ENCODE measurements at places on chromosomes 2 and 18.

DNA sequence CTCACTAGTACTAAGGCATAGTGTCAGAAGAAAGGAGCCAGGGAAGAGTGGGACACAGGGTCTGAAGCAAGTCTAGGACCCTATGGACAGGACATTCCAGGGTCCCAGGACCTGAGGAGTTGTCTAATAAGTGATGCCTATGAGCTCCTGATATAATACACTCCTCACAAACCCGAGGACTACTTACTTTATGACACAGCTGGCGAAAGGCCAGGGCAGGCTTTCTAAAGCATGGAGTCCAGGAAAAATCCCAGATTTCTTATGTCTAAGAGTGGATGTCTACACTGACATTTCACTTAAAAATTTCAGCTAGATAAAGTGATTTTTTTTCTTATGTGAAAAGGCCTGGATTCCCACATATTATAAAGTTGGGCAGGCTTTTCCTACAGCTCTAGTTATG is 502.2 kb upstream of the SETBP1 start:
- DNase-seq: no peak

GRCh38 chr2:69100220-69100723 is 87.3 kb downstream of the ANTXR1 start:
- no peak for DNase-seq

DNA sequence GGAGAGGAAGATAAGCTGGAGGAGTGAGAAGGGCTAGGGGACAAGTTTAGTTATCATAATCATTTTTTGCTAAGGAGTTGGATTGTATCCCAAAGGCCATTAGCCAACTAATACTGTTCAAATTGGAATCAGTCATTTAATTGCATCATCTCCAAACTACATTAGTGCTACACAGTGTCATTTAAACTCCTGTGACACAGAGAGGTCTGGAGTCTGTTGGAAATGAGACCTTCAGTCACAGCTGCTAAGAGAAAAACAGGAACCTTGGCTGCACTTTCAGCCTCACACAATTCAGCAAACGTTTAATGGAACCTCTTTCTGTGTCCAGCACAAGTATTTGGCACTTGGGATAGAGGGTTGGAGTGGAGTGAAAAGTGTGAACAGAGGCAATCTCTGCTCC is 175.5 kb upstream of the MGAT5 start:
- DNase-seq: peak; percentile 43

GRCh38 chr2:170925923-170926322 is 3.1 kb upstream of the GORASP2 start:
- DNase-seq: no peak

DNA sequence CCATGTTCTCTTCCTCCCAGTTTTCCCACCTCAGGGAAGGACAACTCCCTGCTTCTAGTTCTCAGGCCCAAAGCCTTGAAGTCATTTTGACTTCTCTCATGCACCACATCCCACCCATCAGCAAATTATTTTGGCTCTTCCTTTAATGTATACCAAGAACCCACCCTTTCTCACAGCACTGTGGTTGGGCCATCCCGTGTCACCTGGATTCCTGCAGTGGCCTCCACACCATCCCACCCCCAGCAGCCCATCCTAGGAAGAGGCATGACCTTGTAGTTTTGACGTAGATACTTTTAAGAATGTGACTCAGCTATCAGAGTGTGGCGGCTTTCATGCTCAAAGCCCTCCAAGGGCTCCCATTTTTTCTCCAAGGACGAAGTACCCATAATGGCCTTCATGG is 25.6 kb upstream of the CCDC68 start:
- DNase-seq: no peak

GRCh38 chr2:54512663-54513362 is 56.7 kb downstream of the SPTBN1 start:
- no peak for DNase-seq
